Stimulated activated CD4-positive, alpha-beta T cell treated with anti-CD3 and anti-CD28 coated beads, Interleukin-4, amount 100 ng/mL, for 48 hours (primary cell): ENCODE measurements at places on chromosomes 16 and 17.
A peak's percentile ranks its signal among the peaks of the same experiment; 100 is the strongest.

DNA sequence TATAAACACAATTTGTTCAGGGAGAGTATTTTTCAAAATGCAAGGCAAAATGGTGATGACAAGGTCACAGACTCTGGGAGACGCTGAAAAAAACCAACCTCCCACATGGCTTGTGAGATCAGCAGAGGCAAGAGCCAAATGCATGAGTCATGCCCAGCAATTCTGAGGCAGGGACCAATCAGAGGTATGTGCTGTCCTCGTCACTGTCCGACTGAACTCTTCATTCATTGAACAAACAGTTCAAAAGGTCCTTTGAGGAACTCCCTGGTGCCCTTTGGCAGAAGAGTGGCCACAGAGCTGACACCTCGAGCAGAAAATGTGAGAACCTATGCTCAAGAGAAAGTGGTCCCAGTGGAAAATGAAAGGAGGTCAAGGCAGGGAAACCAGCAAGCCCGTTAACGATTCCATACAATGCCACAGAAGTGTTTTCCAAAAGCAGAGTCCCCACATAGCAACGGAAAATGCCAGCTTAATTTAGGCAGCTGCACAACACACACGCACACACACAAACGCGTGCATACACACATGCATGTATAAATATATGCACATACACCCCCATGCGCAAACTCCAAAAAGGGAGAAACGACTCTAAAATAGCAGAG is 50.9 kb downstream of the CDH11 start:
- DNase-seq = no peak

- DNase-seq = no peak
Observed at GRCh38 chr16:71339236-71340171, 19.0 kb upstream of the CALB2 start.

- no peak for DNase-seq
Observed at GRCh38 chr17:61470530-61471136, 18.4 kb downstream of the TBX4 start.

DNA sequence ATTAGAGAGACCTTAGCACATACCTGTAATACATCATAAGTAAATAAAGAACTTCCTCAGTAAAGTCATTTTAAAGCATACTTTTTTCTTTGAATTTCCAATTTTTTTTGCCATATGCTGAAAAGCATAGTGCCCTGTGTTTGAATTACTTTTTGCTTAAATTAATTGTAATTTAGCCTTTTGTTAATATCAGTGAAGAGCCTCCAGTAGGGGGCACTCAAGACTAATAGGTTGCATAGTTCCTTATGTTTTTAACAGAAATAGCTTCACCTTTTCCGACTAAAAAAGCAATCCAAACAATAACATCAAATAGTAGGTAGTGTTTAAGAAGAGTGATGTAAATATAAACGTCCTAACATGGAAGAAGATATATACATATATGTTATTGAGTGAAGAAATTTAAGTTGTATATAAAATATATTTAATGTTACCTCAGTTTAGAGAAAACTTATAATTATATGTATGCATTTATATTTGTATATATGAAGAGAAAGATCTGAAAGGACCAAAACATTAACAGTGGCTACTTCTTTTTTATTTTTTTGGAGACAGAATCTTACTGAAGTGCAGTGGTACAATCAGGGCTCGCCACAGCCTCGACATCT is 18.6 kb downstream of the RAD51C start:
- peak; percentile 15 for DNase-seq

GRCh38 chr17:40560592-40561293 is 4.5 kb downstream of the CCR7 start:
- peak; percentile 79 for DNase-seq

DNA sequence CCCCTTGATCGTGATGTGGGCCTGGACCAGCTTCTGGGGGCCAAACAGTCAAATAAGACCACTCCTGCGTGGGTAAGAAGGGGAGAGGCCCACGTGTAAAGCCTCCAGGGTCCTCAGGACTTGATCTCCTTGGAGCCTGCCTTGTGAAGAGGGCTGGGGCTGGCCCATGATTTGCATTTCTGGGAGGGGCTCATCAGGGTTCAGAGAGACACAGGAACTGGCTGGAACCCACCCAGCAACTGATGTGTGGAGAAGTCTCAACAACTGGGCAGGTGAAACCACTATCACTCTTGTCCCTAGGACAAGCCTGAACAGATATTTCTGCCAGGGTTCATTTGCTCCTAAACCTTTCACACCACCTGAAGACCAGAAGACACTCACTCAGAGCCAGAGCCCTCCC is 214.7 kb downstream of the ZNF423 start:
- no peak for DNase-seq

DNA sequence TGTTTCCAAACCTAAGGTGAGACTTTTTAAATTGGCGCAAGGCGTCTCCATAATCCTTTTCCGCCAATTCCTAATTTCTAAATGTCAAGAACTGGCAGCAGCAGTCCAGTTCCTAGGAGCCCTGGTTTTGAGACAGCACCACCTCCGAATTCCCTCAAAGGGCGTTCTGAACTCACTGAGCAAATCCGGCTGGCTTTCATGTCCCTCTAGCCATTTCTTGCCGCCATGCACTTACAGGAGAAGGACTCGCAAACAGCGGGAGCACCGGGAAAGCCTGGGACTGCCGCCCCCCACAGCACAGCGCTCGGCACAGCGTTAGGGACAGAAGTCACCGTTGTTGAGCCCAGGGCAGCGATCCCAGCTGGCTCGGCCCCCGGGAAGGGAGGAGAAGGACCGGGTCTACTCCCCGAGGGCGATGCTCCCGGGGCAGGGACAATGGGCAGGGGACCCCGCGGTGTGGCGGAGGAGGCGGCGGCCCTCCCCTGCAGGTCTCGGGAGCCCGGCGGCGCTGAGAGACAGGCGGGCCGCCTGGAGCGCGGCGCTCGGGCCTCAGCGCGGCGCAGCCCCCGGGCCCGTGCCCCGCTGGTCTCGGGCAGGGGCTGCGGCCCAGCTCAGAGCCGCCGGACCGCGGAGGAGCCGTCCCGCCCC is 545 bp downstream of the ARHGAP17 start:
- no peak for DNase-seq

DNA sequence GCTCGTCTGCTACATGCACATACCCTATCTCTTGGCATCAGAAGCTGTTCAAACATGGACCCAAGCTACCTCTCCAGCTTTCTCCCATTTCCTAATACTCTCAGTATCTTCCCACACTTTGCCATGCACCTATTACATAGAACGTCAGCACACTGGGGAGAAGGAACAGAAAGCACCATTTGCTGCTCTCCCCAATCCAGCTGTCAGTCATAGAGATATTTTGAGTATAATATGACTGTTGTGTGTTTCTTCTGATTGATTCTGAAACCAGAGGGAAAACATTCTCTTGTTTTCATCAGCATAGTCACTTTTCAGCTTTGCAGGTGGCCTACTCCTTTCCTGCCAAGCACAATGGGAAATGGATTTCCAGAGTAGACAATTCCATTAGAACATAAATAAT is 107.1 kb downstream of the ADAMTS18 start:
- DNase-seq = no peak
